ENCODE measurements at places on chromosomes 16 and 17.

GRCh38 chr16:55645986-55646385 lies 9.8 kb upstream of the SLC6A2 start:
- DNase-seq = no peak

GRCh38 chr16:50878966-50879615 lies 137.2 kb downstream of the CYLD start:
- no peak for DNase-seq

DNA sequence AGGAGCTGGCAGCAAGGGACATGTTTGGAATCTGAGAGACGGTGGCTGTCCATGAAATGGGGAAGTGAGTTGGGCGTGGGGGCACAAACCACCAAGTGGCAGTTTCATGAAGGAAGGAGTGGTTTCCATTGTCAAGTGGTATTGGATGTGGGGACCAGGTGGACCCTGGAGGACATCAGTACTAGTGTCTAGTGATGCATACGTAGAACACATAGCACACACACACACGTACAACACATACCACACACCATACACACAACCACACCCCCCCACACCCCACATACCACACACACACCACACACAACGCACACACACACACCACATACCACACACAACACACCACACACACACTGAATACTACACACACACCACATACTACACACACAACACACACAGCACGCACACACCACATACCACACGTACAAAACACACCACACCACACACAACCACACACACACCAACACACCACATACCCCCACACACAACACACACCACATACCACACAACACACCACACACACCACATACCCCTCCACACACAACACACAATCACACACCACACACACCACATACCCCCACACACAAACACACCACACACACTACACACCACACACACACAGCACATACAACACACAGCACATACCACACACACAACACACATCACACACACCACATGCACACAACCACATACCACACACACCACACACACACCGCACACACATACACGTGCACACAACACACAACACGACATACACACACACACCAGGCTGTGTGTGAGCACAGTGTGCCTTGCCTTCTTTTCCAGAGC lies 41.1 kb upstream of the GSE1 start:
- DNase-seq = no peak

DNA sequence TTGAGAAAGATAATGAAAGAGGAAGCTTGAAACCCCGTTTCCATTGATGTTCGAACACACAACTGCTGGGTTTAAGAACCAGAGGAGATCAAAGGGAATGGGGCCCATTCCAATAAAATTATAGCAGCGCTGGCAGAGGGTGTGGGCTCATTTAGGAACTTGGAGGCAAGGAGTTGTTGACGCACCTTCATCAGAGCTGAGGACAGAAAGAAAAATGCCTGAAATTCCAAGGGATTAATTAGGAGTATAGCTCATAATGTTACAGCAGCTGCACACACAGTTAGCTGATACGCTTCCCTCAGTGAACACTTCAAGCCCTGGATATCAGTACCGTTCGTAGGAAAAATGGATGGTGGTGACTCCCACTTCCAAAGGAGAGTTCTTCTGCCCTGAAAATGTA lies 127.2 kb downstream of the AXIN2 start:
- DNase-seq = no peak

- DNase-seq = no peak
Observed at GRCh38 chr17:38559880-38560230, 45.9 kb downstream of the SRCIN1 start.

DNA sequence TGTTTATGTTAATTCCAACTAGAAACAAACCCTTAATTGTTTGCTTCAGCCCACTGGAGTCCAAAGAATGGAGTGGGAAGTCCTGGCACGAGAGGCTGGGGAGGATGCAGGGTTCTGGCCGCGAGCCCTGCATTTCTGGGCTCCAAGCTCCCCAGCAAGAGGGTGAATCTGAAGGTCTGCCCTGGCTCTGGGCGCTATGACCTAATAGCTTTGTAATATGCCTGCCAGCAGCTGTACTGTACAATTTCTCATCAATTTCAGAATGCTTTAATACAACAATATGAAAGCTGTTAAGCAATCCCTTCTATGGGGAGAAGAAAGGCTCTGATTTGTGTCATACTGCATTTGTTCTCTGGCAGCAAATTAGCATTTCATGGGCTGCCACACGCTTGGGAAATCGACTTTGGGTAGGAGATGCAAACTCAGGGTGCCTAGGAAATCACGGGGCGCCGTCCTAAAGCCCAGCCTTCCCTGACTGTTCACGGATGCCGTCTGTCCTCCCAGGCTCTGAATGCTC lies 43.8 kb downstream of the NDEL1 start:
- DNase-seq = no peak

DNA sequence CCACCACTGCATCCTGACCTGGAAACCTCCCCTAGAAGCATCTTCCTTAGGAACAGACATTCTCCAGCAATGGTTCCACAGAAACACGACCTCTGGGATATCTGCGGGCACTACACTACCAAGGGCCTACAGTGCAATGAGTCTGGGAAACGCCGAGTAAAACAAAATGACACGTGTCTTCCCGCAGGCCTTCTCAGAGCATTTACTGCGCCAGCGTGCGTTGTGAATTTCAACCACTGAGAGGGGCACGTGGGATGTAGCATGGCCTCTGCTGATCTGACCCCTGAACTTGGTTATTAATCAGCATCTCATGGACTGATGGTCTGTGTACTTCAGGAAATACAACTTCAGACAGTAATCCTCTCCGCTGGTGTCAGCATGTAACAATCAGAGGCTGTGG lies 173.0 kb downstream of the C16orf95 start:
- no peak for DNase-seq

DNA sequence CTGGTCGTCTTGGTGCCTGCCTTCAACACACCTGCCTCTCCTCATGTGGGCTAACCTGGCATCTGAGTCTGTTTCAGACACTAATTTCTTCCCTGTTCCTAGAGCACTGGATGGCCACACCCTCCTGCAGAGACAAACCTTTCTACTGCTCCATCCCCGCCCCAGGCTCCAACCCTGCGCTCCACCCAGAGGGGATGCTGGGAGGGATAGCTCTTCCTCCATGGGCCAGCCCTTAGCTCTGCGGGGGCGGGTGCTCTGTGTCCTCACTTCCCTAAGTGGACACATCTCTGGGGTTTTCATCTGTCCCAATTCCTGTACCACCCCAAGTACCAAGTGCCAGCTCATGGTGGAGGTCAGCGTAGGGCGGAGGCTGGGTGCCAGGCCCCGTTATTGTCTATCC lies 11.0 kb upstream of the CRISPLD2 start:
- DNase-seq = no peak

DNA sequence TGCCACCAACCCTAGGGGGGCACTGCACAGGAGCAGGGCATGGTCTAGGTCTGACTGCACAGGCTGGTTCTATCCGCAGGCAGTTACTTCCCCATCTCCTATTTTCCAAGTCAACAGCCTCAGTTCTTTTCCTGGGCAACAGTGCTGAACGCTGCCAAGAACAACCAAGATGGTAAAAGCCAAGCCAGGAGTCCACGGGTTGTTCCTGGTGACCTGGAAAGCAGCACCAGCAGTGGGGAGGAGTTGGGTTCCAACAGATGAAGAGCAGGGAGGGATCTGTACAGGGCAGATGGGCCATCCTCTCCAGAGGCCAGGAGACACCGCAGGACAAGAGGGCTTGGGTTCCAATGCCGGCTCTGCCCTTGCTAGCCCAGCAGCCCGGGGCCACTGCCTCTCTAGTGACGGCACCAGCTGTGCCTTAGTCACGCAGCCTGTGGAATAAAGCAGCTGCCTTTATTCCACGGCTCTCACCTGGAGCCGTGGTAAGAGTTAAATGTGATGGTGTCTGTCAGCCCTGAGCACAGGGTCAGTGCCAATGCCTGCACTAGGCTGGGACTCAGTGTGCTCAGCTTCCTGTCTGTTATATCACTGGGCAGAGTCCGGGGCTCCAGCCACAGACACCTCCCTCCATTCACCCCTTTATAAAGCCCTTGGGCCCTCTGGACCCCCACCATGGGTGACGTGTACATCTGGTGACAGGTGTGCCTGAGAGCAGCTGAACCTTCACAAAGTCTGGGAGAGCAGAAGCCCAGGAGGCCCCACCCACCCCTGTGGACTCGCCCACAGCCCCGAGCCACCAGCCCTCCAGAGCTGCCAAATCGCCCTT lies 44.9 kb downstream of the MARF1 start:
- DNase-seq = no peak

DNA sequence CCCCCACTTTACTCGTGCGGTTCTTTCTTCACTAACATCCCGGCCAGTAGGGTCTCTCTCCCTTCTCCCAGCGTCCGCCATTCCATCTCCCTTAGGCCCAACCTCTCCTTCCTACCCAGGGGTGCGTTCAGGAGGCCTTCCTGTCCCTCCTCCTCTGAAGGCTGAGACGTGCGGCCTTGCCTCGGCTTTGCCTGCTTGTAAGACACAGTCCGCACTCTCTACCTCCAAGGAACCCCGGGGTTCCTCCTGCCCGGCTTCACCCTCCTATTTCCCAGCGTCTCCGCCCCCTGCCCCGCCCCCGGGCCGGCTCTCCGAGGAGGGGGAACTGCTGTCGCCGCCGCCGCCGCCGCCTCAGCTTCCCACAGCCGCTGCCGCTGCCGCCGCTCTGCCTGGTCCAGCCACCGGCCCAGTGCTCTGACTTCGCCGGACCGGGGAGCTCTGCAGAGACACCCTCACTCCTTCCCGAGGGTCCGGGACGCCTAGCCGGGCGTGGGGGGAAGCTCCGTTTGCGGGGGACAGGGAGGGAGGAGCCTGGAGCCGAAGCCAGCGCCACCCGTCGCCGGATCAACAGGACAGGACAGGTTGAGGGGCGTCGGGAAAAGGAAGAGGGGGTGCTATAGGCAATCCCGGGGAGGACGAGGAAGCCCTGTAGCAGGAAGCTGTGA lies 1.2 kb upstream of the FGF11 start:
- no peak for DNase-seq

GRCh38 chr16:86120201-86121192 lies 221.5 kb downstream of the IRF8 start:
- DNase-seq = no peak

GRCh38 chr17:65679165-65679845 lies 117.9 kb upstream of the AXIN2 start:
- DNase-seq = no peak

DNA sequence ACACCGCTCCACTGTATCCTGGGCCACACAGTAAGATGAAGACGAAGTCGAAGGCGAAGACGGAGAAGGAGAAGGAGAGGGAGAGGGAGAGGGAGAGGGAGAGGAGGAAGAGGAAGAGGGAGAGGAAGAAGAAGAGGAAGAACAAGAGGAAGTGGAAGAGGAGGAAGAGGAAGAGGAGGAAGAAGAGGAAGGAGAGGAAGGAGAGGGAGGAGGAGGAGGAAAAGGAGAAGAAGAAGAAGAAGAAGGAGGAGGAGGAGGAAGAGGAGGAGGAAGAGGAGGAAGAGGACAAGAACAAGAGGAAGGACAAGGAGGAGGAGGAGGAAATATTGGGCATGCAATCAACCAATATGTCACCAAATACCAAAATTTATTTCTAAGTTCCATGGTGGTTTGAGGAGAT lies 149.5 kb upstream of the ERCC4 start:
- DNase-seq = no peak

DNA sequence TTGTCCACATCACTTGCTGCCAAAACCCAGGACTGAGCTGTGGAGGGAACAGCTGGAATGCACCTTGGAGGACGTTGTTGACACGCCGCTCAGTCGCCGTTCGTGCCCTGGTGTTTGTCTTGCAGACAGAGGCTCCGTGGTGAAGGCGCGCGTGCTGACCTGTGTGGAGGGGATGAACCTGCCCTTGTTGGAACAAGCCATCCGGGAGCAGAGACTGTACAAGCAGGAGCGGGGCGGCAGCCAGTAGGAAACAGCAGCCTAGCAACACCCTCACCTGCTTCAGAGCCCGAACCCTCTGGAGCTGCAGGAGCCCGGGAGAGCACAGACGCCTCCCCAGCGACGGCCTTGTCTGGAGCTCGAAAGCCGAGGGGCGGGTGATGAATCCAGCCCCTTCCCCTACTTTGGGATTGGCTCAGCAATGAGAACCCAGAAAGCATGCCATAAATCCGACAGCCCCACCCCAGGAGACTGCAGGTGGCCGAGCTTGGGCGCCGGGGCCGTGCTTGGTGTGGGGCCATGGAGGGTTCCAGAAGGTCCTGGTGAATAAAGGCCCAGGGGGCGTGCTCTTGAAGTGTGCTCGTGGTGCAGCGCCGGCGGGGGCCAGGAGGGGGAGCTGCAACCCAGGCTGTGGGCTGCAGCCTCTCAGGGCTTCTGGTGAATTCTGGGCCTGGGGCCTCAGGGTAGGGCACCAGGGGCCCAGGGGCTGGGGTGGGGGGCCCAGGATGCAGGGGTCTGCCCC lies 470 bp upstream of the CDK3 start:
- DNase-seq = no peak

DNA sequence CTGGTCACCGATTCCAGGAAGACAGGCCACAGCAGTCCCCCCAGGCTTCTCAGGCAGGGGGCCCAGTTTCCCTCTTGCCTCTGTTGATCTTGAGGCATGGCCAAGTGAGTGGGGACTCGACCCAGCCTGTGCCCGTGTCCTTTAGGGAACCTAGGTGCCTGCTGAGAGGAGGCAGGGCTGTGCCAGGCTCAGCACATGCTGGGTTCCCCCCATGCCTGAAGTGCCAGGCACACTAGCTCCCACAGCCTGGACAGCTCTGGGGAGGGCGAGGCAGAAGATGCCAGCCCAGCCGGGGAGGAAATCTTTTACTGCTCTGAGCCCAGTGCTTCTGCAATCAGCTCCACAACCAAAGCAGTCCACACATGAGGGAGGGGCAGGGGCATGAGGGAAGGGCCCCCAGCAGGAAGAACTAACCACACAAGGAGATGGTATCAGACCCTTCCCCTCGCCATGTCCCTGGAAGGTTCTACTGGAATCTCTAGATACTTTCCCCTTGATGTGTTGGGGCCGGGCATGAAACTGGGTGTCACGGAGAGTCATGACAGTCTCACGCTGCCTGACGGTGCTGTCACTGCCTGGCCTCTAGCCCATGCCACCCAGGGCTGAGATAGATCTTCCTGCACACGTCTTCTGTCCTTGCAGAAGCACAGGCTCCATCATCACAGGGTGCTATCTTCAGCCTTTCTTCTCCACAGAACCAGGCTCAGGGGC lies 25.5 kb downstream of the MYO18A start:
- no peak for DNase-seq

GRCh38 chr16:12439399-12440227 lies 364.1 kb downstream of the CPPED1 start:
- no peak for DNase-seq

- no peak for DNase-seq
Observed at GRCh38 chr16:71746442-71747046, 22.0 kb upstream of the PHLPP2 start.

GRCh38 chr16:6081320-6081976 lies 983.9 kb upstream of the EEF2KMT start:
- DNase-seq = no peak

DNA sequence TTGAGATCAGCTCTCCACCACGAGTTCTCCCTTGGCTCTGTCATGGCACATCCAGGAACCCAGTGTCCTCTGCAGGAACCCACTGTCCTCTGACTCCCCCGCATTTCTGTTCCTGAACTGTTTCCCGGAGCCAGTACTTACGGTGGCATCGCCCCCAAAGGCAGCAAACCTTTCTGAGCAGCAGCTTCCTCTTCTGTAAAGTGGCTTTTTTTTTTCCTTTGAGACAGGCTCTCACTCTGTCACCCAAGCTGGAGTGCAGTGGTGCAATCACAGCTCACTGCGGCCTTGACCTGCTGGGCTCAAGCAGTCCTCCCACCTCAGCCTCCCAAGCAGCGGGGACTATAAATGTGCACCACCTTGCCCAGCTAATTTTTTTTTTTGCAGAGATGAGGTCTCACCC lies 32.2 kb downstream of the NAGPA start:
- DNase-seq = no peak
